EH (cell line): ENCODE measurements at places on chromosomes 5 and 9.
A peak's percentile ranks its signal among the peaks of the same experiment; 100 is the strongest.

DNA sequence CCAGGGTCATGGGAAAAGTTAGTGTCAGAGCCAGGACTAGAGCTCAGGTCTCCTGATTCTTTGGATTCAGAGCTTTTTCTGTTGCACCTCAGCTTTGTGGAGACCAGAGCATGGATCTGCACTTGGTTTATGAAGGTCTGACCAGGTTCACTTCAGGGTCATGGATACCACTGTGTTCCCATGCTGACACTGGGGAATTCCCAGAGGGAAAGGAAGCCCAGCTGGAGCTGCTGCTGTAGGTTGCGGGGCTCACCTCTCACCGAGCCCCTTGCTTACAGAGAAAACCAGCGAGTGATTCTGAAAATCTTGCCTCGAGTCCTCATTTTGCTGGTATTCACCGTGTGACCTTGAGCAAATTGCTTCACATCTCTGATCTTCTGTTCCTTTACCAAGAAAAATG is 83.0 kb downstream of the RGS3 start:
- no peak for DNase-seq

- no peak for DNase-seq
Observed at GRCh38 chr9:134289241-134289875, 36.9 kb upstream of the RXRA start.

- DNase-seq: no peak
Observed at GRCh38 chr9:133589454-133590227, 19.5 kb downstream of the FAM163B start.

DNA sequence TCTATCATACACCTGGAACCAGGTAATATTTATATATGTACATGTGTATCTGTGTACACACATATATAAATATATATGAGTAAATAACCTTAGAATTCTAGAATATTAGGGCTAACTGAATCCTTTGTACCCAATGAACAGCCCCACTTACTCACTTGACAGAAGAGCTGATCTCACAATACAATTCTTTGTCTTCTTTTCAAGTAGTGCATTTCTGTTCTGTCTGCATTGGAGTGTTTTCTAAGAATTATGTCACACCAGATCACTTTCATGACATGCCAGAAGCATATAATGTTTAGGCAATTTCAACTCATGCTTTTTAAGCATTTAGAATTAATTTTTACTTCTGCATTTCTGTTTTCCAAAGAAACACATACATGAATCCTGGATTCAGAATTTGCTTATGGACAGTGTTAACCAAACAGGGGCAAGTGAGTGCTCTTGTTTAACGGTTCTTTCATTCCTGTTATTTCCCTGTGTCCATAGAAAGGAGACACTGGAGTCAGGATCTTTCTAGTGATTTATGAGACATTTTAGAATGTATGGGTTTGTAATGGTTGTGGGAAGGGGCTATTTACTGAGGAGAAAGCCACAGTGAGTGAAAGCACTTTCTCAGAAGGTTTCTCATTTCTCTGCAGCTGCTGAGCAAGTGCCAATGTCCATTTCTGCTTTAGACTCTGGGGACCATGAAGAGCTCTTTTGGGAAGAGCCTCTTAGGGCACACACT is 123.2 kb downstream of the RMI1 start:
- DNase-seq: no peak

DNA sequence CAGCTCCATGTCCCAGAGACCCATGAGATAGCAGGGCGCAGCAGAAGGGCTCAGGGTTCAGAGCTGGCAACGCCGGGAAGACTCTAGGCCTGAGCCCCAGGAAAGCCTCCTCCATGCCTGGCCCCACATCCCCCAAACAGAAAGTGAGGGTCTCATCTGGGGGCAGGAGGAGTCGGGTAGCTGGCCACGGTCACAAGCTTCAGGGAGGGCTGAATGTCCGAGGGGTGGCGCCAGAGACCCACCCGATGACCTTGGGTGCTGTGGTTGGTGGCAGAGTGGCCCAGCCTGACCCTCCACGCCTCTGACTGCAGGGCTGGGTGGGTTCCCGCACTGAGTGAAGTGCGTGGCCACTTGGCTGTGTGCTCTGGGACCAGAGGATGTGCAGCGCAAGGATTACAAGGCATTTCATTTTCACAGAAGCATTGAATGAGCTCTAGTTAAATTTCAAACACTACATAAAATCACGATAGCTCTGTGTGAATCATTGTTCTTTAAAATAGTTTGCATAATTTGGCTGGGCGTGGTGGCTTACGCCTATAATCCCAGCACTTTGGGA is 3.0 kb downstream of the C8G start:
- peak; percentile 51 for DNase-seq

GRCh38 chr9:129173296-129174101 is 4.6 kb downstream of the IER5L start:
- DNase-seq: peak; percentile 34

DNA sequence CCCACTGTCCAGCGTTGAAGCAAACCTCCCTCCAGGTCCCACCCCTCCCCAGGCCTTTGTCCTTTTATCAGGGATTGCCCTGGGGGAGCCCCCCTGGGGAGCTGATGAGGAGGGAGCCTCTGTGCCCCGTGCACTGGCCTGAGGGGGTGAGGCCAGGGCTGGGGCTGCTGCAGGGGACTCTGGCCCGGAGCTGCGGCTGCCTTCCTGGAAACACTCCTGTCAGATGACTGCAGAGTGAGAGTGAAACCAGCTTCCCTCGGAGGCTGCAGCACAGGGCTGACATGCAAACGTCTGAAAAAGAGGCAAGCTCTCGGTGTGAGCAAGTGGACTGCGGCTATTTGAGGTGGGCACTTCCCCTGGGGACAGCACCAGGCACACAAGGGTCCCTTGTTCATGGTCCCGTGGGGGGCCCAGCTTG is 4.6 kb upstream of the TRAF2 start:
- DNase-seq: peak; percentile 22

- DNase-seq: no peak
Observed at GRCh38 chr9:126448136-126448535, 121.5 kb downstream of the MVB12B start.

DNA sequence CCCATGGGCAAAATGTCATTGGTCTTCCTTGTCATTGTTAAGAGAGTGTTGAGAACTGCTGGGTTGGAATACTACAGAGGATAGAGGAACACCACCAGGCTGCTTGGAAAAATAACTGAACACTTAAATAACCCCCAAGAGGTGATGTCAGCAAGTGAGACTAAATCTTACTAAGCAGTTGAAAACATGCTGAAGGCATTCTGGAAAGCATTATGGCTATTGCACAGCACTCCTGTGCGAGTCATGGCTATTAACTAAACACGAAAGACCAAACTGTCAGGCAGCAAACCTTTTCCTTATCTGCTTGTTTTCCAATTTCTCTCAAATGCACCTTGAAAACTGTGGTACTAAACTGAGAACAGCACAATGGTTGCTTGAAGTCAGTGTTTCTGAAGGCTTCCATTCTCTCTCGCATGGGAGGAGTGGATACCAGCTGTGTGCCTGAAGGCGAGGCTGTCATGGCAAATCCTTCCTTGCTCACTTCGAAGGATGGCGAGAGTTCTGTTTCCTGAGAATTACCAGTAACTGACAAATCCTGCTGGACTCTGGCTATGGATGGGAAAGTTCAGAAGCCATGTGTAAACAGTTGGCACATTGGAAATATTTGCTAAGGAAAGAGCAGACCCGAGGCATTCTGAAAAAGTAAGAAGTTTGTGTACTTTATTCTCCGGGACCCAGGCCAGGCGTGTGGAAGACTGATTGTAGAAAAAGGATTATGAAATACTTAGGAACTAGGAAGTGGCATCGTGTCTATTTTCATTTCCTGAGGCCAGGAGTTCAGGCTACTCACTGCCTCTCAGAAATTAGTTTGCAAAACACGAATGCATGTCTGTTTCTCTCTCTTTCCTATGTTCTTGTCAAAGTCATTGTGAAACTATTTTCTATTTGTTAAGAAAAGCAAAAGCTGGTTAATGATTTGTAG is 182.1 kb downstream of the DMRT2 start:
- DNase-seq: peak; percentile 94

DNA sequence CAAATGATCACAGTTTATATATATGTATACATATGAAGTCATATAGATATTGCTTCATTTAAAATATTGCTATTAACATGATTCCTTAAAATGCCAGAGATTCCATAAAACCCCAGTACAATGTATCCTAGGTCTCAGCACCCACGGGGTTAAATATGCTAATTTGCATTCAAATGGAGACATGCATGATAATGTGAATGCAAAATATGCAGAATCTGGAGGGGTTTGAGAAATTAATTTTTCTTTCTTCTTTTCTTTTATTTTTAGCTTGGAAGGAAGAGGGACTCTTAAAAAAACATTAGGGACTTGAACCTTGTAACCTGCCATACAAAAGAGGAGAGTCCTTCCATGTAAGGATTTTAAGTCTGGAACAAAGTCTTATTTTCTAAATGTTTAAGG is 211.9 kb downstream of the MEF2C start:
- DNase-seq: no peak

- no peak for DNase-seq
Observed at GRCh38 chr5:78560000-78560855, 88.3 kb downstream of the LHFPL2 start.

DNA sequence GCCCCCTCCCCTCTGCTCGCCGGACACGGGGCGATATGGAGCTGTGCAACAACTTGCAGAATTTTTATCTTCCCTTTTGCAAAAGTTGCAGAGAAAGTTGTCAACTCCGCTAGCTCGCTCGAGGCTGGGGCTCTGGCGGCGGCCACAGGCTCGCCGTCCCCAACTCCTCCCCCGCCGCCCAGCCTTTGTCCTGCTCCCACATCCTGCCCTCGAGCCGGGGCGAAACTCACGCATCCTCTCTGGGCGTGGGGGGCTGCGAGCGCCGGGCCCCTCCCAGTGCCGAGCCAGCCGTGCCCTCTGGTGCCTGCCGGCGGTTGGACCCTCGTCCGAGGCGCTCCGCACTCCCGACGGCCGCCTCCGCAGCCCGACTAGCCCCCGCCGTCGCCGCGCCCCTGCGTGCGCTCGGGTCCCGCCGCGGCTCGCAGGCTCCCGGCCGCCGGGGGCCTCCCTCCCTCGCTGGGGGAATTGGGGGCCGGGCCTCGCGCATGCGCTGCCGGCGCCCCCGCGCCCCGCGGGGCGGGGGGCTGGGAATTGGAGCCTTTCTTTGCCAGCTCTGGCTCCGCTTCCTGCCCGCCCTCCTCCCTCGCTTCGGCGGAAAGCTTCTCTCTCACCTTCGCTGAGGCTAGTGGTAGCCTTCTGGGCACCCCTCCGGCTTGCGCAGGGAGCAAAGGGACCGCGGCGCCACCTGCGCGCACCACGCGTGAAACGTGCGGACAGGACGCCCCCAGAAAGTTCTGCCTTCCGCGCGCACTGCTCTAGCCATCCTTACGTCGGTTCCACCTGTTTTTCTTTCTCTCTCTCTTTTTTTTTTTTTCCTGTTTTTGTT is at the start of gene CCNJL:
TSS of gene CCNJL (minus strand) at position 431 of the 826 bp plus-strand sequence. CDS start 641 bp downstream, outside the sequence.
- peak; percentile 56 for DNase-seq

- peak; percentile 67 for DNase-seq
Observed at GRCh38 chr5:135433681-135434426, 13.3 kb downstream of the DCANP1 start.

DNA sequence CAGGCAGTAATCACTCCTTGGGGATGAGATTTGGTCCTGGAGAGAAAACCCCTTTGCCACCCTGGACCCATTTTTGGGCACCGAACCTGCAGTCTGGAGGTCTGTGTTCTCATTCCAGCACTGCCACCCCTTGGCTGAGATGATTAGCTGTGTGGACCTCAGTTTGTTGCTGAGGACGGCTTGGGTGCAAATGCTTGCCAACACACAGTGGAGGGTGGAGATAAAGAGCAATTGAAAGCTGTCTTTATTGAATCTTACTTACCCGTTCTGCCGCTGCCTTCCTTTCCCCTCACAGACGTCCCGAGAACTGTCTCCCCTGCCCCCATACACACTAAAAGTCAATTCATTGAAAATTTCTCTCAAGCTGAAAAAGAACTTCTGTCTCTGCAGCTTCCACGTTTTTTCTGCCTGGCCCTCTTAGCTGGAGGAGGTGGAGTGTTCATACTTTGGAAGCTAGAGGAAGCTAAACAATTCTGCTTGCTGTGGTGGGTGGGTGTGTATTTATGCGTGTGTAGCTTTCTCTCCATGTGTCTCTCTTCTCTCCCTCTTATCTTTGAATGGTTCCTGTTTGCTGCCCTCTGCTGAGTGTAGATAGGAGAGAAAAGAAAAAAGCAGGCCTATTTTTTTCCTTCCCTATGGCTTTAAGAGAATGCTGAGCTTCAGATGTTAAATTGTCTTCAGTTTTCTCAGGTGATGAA is 6.6 kb downstream of the GALNT10 start:
- peak; percentile 56 for DNase-seq

DNA sequence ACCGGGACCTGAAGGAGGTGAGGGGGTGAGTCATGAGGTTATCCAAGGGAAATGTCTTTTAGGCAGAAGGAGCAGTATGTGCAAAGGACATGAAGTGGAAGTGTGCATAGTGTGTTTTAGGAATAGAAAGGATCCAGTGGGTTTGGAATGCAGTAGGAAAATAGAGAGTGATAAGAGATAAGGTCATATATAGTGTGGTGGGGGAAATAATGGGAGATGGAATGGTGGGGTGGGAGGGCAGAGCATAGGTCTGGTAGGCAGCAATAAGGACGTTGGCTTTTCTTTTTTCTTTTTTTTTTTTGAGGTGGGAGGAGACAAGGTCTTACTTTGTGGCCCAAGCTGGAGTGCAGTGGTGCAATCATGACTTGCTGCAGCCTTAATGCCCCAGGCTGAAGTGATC is 17.8 kb downstream of the SNX24 start:
- DNase-seq: no peak

- DNase-seq: no peak
Observed at GRCh38 chr9:124130277-124131075, 118.9 kb downstream of the LHX2 start.

GRCh38 chr9:110065532-110065931 is 142.4 kb downstream of the C9orf152 start:
- peak; percentile 43 for DNase-seq

GRCh38 chr9:93143830-93144530 is 9.9 kb upstream of the NINJ1 start:
- no peak for DNase-seq

DNA sequence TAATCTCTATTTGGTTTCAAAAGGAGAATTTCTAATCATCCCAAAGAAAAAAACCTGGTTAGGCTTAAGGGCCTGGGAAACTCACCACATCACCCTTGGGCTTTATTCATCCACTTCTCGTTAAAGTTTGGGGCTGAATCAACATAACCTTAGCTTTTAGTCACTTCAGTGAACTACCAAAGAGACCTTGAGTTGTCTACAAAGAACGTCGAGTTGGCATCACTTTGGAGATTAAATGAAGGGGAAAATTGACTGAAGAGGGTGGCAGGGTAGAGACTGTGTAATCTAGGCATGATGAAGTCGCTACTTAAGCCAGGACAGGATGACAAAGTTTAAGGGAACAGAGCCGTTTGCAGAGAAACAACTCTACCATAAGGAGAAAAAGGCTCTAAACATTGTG is 341.4 kb downstream of the RAB3C start:
- no peak for DNase-seq

GRCh38 chr5:1125030-1125357 is 13.1 kb upstream of the SLC12A7 start:
- DNase-seq: peak; percentile 60
